ENCODE measurements at places on chromosomes 11 and 22.

DNA sequence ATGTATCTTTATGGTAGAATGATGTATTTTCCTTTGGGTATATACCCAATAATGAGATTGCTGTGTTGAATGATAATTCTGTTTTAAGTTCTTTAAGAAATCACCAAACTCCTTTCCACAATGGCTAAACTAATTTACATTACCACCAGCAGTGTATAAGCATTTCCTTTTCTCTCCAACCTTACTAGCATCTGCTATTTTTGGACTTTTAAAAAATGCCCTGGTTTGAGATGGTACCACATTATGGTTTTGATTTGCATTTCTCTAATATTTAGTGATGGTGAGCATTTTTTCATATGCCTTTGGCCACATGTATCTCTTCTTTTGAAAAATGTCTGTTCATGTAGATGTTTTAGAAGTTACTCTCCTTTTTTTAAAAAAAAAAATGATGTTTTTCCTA is 142.0 kb downstream of the METTL15 start:
- DNase-seq: no peak

GRCh38 chr11:57568330-57568766 is 876 bp upstream of the UBE2L6 start:
- no peak for DNase-seq

DNA sequence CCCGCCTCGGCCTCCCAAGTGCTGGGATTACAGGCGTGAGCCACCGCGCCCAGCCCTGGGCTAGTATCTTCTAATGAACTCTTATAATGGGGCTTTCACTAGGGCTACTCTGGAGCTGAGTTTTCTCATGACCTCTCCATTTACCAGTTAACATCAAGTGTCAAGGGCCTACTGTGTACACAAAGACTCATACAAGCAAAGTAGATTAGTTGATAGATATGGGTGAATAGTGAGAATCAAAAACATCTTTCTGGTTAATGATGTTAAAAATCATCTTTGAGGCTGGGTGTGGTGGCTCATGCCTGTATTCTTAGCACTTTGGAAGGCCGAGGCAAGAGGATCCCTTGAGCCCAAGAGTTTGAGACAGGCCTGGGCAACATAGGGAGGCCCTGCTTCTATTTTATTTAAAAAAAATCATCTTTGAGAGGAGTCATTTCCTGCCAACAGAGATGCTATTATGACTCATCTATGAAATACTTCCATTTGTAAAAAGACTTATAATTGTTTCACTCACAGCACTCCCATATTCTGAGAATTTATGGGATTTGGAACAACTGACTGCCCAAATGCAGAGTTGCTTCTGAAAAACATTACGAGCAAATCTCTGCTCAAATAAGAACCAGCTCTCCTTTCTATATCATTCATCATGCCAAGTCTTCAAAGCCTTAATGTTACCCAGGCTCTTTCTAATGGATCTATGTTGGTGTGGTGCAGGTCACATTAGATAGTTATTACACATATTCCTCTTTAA is 57.0 kb downstream of the GDPD4 start:
- no peak for DNase-seq

DNA sequence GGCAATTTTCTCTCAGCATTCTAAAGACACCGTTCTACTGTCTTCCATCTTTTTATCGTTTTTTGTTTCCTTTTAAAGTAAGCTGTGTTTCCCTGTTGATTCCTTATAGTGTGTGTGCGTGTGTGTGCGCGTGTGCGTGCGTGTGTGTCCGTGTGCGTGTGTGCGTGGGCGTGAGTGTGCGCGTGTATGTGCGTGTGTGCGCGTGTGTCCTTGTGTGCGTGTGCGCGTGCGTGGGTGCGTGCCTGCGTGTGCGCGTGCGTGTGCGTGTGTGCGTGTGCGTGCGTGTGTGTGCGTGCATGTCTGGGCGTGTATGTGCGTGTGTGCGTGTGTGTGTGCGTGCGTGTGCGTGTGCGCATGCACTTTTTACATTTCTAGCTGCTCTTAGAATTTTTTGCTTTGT is 1033.7 kb downstream of the BRD1 start:
- no peak for DNase-seq

DNA sequence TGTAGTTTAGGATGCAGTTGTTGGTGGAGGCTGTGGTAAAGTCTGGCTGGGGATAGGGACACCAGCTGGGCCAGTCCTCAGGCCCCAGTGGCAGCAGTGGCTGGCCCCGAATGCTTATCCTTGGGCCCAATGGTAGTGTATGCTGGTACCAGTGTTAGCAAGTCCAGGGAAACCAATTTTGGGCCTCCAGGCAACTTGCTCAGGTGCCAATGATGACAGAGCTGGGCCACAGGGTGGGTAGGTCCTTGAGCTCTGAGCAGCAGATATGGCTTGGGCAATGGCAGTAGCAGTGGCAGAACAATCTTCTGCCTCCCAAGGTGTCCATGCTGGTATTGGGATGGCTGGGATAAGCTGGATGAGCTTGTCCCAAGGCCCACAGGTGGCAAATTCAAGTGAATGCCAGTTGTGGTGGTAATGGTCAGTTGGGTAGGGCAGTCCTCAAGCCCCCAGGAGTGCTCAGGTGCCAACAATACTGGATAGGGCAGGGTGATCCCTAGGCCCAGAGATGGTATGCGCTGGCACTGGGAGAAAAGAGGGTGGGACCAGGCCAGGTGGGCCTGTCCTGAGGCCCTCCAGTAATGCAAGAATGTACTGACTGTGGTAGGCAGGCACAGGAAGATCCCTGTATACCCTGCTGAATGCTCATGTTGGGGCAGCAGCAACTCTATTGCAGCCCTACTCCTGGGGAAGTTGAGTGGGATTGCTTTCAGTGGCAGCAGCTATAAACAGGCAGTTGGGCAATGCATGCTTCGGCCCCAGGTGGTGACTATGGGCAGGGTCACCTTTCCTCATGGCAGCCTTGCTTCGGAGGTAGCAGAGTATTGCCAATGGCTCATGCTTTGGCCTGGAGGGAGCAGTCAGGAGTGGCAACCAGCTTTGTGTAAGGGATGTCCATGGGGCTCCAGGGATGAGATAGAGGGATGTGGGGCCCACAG is 54.7 kb downstream of the KCNQ1OT1 start:
- DNase-seq: no peak

GRCh38 chr22:16781764-16782329 is 43.4 kb downstream of the XKR3 start:
- no peak for DNase-seq

DNA sequence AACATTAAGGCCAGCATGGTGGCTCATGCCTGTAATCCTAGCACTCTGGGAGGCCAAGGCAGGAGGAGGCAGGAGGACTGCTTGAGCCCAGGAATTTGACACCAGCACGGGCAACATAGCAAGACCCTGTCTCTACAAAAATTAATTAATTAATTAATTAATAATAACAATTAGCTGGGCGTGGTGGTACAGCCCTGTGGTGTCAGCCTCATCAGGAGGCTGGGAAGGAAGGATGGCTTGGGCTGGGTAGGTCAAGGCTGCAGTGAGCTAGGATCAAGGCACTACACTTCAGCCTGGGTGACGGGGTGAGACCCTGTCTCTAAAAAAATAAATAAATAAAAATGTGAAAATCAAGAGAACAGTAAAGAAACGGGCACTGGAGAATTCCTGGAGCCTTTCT is 1.4 kb downstream of the ARFGAP3 start:
- DNase-seq: no peak

GRCh38 chr11:134389464-134390180 is 22.4 kb downstream of the B3GAT1 start:
- DNase-seq: no peak

DNA sequence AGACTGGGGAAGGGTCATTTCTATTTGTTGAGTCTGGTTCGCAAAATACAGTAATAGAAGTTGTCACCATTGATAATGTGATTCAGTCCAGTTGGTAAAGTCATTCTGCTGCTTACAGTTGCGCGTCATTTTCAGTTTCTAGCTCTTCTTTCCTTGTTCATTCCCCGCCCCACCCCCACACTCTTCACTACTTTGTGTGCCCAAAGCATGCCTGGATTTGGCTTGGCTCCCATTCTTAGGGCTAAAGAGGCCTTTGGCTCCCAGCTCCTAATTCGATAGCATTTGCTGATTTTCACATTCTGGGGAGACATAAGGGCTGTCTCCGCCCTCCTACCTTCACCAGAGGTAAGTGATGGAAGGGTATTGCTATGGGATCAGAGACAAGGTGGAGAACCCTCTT is 43.0 kb downstream of the CECR2 start:
- DNase-seq: peak; percentile 52

- DNase-seq: no peak
Measured at GRCh38 chr11:65448074-65448417, 25.4 kb downstream of the NEAT1 start.
